ENCODE measurements at places on chromosomes 6 and 20.

GRCh38 chr6:84772428-84773132, 8.2 kb upstream of the TBX18 start:
- DNase-seq: no peak

GRCh38 chr6:132270726-132271402, 130.4 kb downstream of the MOXD1 start:
- DNase-seq: no peak

DNA sequence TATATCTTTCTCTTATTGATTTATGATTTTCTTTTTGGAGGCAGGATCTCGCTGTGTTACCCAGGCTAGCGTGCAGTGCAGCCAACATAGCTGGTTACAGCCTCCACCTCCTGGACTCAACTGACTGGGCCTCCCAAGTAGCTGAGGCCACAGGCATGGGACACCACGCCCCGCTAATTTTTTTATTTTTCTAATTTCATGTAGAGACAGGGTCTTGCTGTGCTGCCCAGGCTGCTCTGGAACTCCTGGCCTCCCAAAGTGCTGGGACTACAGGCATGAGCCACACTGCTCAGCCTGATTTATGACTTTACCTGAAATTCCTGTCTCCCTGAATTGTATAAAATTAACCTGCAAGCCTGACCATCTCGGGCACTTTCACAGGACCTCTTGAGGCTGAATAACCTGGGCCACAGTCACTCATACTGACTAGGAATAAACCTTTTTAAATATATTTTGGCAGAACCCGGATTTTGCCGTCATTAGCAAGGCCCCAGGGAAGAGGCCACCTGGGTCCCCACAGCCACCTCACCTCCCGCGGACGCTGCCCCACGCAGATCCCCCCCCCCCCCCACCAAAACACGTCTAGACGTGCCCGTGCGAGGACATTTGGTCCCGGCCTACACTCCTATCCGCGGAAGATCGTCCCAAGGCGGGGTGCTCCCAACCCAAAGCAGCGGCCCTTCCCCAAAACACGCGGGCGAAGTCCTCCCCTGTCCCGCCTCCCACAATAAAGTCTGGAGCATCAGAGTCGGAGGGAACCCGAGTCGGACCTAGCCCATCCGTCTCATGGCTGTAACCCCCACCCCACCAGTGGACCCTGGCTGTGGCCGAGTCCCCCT, 902 bp downstream of the ZNF337 start:
- peak; percentile 10 for DNase-seq

DNA sequence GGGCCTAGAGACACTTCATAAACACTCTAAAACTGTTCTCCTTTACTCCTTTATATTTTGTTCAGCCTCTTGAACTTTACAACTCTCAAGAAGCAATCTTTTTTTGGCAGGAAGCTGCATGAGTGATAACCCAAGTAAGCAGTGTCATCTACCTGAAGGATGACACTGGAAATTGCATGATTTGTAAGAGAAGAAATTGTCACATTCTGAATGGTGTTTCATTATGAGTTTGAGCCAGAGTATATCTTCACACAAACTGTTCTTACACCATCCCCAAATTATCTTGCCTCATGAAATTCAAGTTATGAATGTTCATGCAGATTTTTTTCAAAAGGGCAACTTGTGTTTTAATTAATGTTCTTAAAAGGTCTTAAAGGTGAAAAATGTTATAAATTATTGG, 799.3 kb downstream of the TBC1D32 start:
- no peak for DNase-seq

DNA sequence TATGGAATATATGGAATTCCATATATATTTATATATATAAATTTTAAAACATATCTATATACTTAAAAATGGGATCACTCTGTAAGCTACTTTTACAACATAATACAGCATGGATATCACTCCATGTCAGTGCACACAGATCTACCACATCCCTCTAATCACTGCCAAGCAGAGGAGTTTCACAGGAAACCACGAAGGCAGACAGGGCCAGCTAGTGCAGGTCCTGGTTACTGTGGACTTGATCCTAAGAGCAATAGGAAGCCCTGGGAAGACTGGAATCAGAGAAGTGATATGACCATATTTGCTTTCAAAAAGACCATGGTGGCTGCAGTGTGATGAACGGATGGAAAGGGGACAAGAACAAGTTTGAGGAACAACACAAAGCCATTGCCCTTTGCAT, 40.0 kb upstream of the NRN1 start:
- DNase-seq: no peak

- DNase-seq: no peak
Measured at GRCh38 chr6:12457094-12457493, 166.9 kb downstream of the EDN1 start.

DNA sequence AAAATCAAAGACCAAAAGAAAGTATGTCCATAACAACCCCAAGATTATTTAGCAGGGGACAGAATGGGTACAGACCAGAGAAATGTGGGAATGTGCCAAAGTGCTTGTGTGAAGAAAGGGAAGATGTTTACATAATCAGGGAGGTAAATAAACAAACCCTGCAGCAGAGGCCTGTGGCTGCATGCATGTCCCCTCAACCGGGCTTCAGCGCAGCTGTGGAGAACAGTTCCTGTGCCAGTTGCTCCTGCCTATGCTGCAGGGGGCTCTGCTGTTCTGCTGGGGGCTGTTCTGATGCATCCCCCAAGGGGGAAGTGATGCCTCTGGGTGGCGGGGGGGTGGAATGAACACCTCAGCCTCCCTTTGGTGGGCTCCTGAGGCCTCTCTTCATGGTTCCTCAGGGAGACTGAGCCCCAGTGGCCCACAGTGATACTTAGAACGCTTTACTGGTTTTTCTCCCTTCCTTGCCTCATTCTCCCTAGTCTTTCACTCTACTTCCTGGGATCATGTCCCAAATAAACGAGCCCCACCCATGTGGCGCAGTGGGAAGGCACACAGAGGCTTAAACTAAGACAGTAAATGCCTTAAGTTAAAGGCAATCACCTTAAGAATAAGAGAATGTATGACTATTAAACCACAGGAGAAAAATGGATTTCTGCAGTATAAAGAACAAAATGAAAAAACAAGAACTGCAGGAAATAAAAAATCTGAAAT, 23.0 kb downstream of the RAB23 start:
- DNase-seq: no peak
